DMS 273 treated with DMSO at 0.1 percent for 48 hours (cell line): ENCODE measurements at places on chromosomes 7 and 10.

DNA sequence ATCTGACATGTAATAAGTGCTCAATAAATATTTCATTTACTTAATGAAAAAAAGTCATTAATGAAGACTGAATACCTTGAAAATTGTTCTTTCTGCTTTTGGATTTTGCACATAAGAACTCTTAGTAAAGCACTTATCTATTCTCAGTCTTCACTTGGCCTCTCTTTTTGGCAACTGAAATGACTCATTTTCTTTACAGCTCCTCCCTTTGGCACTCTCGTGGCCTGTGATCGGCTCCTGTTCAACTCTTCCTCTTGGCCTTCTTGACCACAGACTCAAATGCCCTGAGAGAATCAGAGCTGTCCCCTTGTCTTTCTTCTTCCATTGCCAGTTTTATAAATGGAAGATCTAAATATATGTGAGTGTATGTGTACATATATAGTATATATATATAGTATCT, 54.2 kb downstream of the FOXP2 start:
- no peak for DNase-seq

GRCh38 chr10:94622666-94623205, 60.8 kb upstream of the CYP2C18 start:
- no peak for DNase-seq

- no peak for DNase-seq
Observed at GRCh38 chr10:119340893-119341458, 133.6 kb downstream of the GRK5 start.

- DNase-seq: no peak
Observed at GRCh38 chr10:33240931-33241330, 93.5 kb downstream of the NRP1 start.

DNA sequence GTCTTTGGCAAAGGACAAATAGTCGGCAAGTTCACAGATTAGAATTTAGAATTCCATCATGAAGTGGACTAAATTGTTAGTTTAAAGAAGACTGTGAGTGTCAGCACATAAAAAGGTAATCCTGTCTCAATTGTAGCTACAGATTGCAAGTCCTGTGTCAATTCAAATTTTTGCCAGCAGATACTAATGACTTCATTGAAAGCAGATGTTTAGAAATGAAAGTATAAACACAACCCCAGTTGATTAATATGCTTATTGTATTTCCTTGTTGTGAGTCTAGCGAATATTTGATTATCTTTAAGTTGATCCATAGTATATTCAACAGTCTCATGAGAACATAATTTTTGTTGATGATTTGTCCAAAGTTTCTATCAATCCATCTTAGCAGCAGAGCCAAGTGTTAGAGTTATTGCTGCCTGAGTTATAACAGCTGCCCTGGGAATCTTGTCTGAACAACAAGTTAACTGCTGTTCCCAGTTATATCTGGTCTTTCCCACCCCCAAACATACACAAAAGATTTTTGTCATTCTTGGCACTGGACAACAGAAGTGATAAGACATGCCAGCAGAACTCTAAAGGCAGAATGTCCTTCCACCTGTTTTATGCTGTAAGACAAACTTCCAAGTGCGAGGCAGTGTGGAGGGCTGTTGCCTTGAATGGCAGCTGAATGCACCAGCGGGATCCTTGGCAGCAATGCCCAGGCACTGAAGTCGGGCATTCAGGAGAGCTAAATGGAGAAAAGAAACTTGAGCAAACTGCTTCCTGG, 21.3 kb upstream of the HERPUD2 start:
- DNase-seq: peak; percentile 86

GRCh38 chr7:13845601-13846000, 143.9 kb downstream of the ETV1 start:
- DNase-seq: no peak

- DNase-seq: no peak
Observed at GRCh38 chr10:79392020-79392398, 44.7 kb downstream of the PPIF start.

GRCh38 chr7:96198047-96198636, 123.8 kb downstream of the SLC25A13 start:
- no peak for DNase-seq

GRCh38 chr7:5797716-5798115, 16.3 kb upstream of the RNF216 start:
- no peak for DNase-seq

- no peak for DNase-seq
Observed at GRCh38 chr10:103659674-103660363, 166.3 kb downstream of the NEURL1 start.

GRCh38 chr7:51328351-51328801, 11.8 kb upstream of the COBL start:
- no peak for DNase-seq

- no peak for DNase-seq
Observed at GRCh38 chr10:36057180-36057579, 415.1 kb upstream of the FZD8 start.

DNA sequence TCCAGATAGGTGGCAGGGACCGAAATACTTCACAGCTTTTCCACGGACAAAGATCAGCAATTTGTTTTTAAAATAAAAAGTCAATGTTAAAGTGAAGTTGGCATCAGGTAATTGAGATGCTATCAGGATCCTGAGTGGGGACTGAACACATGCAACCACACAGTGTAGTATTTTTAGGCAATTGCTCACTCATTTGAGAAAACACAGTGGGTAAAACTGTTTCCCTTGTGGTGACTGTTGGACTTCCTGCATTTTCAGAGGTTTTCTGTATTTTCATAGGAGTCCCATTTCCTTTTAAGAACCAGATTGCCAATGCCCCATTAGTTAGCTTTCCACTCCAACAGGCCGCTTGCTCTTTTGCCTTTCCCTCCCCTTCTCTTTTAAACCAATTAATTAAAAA, 159.5 kb upstream of the ZNF32 start:
- DNase-seq: no peak
